ENCODE measurements at places on chromosomes 6 and 20.

DNA sequence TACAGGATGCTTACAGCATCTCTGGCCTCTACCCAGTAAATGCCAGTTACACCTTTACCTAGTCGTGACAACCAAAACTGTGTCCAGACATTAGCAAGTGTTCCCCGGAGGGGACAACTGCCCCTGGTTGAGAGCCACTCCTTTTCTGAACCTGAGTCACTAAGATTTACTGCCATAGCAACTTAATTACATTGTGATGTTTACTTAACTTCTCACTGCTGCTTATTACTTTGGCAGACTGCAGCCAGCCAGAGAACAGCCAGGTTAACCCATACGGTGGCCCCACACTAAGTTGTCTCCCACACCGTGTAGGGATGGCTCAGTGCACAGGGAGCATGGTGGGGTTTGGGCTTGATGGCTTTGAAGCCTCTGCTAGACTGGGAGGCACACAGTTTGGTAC is 204.7 kb upstream of the SULF2 start:
- DNase-seq = no peak

DNA sequence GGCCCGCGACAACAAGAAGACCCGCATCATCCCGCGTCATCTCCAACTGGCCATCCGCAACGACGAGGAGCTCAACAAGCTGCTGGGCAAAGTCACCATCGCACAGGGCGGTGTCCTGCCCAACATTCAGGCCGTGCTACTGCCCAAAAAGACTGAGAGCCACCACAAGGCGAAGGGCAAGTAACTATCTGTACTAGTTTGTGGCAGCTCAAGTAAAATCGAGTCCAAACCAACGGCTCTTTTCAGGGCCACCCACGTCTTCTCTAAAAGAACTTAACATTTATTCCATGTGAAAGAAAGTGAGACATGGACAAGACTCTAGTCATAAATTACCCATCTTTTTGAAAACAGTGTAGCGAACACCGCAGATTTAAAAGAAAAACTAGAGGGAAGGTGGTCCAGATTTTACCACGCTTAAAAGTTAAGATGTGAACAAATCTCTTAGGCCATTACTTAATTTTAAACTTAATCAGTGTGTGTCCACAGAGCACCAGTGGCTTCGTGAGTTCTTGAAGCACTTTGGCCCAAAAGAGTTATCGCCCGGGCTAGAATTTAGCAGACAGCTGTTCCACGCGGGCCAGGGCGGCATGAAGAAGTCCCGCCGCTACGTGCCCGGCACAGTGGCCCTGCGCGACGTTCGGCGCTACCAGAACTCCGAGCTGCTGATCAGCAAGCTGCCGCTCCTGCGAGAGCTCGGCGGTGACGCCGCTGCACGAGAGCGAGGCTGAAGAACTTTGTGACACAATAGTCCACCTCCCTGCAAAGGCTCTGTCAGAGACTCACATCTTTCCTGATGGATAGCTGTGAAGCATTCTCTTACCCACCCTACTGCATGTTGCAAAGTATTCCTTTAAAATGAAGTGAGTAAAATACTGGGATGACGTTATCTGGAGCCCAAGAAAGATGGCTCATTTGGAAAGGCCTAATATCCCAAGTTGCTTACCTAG is 113.9 kb upstream of the PRSS16 start:
- DNase-seq = peak; percentile 63

GRCh38 chr6:28225056-28225834 is at the start of gene ZSCAN9:
Gene ZSCAN9 (plus strand): TSS chr6:28225275. CDS start chr6:28227085, 1,810 bp downstream.
- peak; percentile 44 for DNase-seq

GRCh38 chr6:125806813-125807212 is 16.1 kb downstream of the NCOA7 start:
- no peak for DNase-seq

GRCh38 chr6:35713006-35713767 is 23.6 kb upstream of the ARMC12 start:
- no peak for DNase-seq

DNA sequence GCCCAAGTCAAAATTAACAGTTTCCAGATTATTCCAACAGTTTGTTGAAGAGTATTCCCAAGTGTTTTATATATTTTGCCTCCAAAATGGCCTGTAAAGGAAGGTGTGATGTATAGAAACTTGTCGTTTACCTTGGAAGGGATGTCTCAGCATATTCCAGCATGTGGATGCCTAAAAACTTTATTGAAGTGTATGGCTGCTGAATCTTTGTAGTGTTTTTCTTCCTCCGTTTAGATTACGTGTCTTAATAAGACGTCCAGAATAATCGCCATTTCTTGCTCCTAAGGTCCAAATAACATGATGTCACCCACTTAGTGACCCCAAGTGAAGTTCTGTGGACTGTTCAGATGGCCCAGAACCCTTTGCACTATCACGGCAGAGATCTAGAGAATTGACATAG is 18.0 kb upstream of the SF3B5 start:
- no peak for DNase-seq

- no peak for DNase-seq
These were observed 7.2 kb downstream of the SSTR4 start for GRCh38 chr20:23042270-23042669.

DNA sequence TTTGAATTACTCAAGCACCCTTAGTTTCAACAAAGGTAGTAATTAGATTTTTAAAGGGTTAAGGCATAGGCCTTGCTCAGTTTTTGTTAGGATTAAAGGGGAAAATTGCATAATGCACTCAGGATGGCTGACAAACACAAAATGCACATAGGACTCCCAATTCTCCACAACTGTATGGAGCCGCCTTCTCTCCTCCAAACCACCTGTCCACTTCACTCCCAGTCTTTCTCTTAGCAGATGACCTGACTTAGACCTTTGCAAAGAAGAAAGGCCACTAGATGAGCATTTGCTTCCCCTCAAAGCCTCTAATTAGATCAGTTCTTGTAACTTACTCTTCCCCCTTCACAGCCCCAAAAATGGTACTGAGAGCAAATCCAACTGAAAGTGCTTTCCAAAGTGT is 20.1 kb downstream of the NSFL1C start:
- no peak for DNase-seq

DNA sequence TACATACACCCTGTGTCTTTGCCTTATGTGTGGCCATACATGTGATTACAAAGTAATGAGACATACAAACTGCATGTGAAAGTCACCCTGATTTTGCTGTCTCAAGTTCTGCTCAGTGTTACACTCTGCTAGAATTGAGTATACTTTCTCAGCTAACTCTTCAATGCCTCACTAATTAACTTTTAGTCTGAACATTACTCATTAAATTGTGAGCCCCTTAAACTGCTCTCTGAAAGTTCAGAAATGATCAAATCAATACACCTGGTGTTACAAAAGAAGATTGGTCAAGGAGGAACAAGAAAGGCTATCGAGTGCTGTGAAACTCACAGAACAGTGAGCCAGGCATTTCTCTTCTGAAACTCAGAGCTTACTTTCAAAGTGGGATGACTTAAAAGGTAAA is 71.3 kb downstream of the MKKS start:
- DNase-seq = peak; percentile 50

- no peak for DNase-seq
These were observed 50.7 kb upstream of the TPD52L1 start for GRCh38 chr6:125102891-125103290.

DNA sequence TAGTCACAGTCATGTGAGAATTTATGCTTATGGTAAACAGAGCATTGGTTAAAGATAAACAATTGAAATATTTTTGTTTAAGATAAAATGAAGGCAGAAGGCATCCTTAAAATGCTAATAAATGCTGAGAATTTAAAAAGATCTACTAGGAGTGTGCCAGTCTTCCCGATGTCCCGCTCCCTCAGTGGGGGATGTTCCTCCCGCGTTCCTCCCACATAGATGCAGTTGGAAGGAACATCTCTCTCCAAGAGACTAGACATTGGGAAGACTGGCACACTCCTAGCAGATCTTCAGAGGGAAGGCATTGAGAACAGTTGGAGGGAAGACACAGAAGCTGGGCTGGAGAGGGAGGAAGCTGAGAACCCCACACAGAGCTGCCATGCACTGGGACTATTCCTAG is 203.3 kb downstream of the EDN1 start:
- no peak for DNase-seq

GRCh38 chr20:46307139-46307998 is 929 bp downstream of the CDH22 start:
- no peak for DNase-seq

GRCh38 chr6:39887692-39888450 is 46.4 kb downstream of the MOCS1 start:
- DNase-seq = no peak

- no peak for DNase-seq
These were observed 138.1 kb downstream of the FNDC1 start for GRCh38 chr6:159307246-159307790.

- no peak for DNase-seq
These were observed 50.5 kb downstream of the HLA-A start for GRCh38 chr6:29992807-29993206.

GRCh38 chr20:33082546-33082945 is 3.1 kb downstream of the BPIFB4 start:
- DNase-seq = no peak

DNA sequence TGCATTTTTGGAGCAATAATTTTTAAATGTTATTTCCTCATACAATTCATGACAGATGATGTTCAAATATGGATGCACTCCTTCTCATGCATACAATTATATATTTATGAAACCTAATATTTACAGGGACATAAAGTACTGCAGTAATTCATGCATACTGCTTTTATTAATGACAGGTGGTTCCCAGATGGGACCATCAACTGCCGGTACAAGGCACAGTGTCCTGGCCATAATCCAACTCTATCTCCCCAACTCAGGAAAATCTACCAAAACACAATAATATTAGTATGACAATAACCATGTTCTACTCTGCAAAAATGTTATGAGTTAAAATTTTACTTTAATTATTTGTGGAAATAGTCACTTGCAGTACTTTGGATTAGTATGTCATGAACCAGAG is 77.8 kb downstream of the VIP start:
- DNase-seq = no peak

GRCh38 chr20:32191422-32191821 is 16.1 kb downstream of the PLAGL2 start:
- no peak for DNase-seq
